ENCODE measurements at places on chromosomes 3 and 15. TPM values are rescaled to one million over a fixed set of nuclear protein-coding genes. Genes with fewer than 3 reads are reported as not detected.

DNA sequence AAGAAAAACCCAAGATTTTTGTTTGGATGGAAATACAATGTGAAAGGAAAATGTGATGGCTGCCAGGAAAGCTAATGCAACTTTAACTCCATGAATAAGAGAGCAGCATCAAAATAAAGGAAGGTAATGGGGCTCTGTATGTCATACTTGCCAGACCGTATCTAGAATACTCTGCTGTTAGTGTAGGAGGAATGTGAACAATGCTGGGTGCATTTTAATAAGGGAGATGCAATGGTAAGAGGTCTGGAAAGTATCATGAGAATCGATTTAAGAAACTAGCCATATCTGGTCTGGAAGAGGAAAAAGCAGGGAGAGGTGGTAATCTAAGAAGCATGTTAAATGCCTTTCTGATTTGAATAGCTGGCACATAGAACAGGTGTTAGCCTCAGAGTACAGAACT, 239.6 kb downstream of the GBE1 start:
- DNase-seq: no peak

MOBP gene
- total RNA-seq: 0.33 TPM

- DNase-seq: no peak
Observed at GRCh38 chr3:145673838-145674237, 487.1 kb downstream of the PLOD2 start.

DNA sequence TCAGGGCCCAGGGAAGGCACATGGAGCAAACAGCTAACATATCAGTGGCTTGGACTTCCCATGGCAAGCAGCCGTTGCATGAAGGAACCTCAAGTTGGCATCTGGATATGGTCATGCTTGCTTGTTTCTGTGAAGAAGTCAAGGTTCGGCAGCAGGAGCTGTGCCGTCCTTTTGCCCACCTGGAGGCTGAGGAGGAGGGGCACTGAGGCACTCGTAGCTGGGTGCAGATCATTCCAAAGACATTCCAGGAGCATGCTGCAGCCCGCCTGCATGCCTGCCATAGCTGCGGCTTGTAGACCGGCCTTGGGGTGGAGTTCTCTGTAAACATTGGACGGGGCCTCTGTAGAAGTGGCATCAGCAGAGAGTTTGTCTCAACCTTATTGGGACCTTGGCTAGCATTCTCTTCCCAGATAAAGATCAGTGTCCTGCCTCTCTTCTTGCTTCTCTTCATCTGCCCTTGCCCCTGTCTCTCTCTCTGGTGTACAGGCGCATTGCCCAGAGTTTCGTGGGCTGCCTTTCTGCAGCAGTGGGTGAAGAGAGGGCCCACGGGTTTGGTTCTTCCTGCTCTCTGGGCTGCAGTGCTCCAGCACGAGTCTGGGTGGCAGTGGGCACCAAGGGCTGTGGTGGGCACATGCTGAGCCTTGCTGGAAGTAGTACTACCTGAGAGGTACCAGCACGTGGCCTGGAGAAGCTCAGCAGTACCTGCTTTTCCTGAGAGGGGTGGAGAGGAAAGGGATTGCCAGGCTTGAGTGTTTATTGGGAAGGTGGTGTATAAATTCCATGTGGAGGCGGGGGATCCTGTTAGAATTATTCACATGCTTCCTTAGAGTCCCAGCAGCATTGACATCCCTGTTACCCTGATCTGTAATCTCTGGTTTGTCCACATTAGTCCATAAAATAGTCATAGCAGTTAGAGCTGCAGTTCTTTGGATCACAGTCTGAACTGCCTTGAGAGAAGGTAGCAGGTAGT, 49.4 kb downstream of the CHCHD6 start:
- DNase-seq: no peak

DNA sequence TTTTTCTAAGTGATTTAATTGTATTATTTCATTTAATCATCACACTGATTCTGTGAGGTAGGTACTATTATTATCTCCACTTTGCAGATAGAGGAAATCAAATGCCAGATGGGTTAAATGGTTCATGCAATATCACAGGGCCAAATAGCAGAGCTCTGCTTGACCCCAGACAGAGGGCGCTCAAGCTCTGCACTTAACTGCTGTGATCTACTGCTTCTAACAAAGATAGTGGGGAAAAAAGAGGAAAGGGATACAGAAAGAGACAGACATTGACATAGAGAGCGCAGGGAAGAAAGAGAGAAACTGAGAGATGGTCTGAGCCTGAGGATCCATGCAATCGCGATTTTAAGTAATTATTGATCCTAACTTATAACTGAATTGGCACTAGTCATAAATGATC, 279.1 kb upstream of the THRB start:
- DNase-seq: peak; percentile 17

DNA sequence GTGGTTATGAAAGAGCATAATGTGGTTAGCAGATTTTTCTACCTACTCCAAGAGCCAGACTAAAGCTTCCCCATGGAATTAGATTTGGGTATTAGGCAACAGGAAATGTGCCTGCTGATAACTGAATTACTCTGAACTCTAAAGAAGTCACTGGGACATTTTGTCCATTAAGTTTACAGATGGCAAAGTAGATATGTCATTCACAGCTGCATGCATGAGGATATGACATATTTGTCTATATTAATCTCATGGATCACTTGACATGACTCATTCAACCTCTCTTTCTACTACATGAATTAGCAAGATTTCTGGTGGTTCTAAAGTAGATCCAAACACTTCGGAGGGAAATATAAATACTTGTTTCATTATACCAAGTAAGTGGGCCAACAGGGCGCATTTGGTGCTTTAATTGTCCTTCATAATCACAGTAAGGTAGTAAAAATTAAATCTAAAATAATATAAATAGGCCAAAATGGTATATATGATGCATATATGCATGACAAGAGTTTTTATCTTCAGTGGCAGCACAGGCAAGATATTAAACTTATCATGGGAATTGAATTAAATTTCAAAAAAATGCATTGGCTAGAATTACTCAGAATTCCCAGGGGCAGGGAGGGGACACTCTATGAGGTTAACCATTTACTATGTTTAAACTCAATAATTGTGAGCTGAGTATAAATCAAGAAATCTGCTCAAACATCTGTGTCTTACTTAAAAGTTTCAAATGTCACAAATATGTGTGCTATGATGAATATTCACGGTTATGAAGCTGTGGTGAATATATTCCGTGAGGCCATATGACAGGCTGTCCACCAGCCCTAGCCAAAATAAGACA, 365.3 kb upstream of the KCNMB2 start:
- peak; percentile 51 for DNase-seq

- no peak for DNase-seq
Observed at GRCh38 chr15:51244423-51244869, 94.0 kb downstream of the CYP19A1 start.

ACTL6A gene
- 107 TPM for total RNA-seq

GRCh38 chr3:173753593-173753992, 356.0 kb downstream of the NLGN1 start:
- DNase-seq: no peak

DNA sequence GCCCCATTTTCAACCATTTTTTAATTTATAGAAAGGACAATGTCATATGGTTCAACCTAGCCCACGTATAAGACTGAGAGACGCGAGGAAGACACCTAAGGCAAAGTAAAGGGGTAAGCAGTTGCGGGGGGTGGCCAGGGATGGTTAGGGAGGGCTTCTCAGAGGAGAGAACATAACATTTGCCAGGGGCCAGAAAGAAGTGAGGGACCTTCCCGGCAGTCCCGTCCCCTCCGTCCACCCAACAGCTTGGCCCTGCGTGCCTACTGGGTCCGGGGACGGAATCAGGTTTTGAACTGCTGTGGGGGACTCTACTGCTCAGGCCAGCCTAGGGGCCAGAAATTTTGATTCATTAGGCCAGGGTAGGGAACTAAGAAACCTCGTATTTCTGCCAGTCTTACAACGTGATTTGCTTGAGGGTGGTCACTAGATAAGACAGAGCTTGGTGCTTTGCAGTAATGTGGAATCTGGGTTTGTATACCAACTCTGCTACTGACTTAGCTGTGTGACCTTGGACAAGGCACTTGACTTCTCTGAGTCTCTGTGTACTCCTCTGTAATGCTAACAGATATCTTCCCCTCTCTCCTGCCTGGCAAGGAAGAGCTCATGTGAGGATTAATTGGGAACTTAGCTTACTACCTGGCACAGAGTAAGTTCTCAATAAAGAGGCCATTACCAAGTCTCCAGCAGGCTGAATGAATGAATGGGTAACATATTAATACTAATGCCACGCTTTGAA, 734 bp upstream of the SLC6A20 start:
- no peak for DNase-seq

SLC41A3 gene
- total RNA-seq: 18.9 TPM

ITGB5 gene
- 17.3 TPM for total RNA-seq

DNA sequence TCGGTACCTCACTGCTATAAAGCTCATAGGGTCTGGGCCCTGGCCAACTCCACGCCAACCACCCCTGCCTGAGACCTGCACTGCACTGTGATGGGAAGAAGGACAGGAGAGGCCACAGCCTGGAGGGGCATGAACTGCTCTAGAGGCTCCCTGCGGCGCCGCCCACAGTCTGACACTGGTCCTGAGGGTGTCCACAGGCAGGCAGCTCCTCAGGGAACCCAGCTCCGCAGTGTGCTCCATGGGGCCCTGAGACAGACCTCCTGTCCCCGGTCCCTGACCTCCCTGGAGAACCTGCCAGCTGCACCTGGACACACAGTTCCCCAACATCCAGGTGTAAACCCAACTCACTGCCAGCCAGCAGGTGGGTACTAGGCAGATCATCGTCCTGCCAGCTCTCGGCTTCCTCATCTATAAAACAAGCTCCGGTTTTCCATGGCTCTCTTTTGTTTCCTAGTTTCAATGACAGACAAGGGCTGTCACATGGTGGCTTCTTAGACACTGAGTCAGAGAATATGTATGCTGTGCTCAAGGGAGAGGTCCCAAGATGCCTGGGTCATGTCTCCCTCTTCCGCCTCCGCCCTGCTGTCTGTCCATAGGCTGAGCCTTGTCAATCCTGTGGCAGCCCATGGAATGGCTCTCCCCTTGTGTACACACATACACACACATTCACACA, 5.1 kb upstream of the HAPLN3 start:
- DNase-seq: no peak

DNA sequence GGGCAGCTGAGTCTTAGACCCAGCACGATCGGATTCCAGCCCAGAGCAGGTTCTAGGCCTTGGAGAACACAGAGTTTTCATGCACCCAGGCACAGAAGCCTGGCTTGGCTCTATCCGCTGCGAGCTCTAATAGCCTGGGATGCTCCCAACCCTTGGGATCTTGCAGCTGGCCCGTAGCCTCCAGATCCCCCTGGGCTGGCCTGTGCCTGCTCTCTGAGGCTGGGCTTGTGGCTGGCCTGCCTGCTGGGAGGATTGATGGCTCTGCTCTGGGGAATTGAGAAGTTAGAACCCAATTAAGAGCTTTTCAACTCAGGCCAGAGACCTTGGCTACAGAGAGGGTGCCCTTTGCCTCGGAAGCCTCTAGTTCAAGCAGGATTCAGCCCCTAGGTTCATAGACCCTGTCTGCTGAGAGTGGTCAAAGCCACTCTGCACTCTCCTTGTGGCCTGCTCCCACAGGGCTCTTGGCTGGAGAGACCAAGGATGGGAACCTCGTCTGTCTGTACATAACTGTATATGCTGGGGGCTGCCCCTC, 64.4 kb downstream of the MAGEF1 start:
- DNase-seq: no peak

DNA sequence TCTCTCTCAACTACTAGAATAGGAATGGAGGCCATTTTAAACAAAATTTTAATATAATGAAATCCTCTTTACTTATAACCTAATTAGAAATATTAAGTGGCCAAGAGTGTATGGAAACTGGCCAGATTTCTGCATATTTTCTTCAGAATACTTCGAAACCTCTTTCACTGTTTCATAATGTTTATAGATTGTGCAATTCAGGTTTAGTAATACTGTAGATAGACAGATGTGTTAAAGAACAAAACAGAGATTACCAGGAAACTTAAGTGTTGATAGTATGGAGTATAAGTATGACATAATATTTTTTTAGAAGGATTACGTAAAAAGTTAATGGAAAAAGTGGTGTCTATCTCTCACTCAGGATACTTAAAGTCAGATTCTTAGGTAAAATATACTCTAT, 4.7 kb downstream of the ABHD5 start:
- DNase-seq: no peak

ADIPOQ gene
- total RNA-seq: 0.04 TPM

IGF1R gene
- 8.0 TPM for total RNA-seq
